ENCODE measurements at places on chromosomes 11 and 22.
A peak's percentile ranks its signal among the peaks of the same experiment; 100 is the strongest.

DNA sequence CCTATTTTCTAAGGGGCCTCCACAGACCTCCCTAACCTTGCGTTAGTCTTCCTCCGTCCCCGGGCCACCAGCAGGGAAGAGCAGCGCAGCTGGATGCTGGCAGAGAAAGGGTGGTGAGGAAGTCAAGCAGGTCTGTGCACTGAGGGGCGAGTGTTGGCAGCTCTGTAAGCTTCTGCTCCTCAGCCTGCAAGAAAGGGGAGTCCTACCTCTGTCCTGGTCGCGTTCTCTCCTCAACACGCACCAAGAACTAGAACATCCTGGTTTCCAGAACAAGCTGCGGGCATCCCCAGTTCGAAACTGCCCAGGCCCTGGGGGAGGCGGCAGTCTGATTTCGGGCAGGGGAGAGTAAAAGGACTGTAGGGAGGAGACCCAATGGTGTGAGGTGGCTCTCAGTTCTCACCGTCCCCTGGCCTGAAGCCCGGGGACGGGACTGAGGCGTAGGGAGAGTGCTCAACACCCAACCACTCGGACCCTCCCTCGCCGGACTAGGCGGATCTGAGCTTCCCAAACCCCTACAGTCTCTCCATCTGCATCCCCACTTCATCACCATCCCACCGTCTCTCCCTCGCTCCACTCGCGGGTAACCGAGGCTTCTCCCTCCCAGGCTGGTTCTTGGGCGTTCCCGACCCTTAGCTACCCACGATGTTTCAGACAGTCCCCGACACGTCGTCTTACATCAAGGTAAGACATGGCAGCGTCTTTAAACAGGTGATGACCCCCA lies 7.7 kb upstream of the FLI1 start:
- H3K27me3 ChIP-seq: peaks cover 62% of the 10 kb centered on the region
- peaks cover 56% of the 10 kb centered on the region for H3K4me1 ChIP-seq
- no peak overlapping the region for H3K27ac ChIP-seq
- no peak overlapping the region for H3K4me3 ChIP-seq
- no peak for DNase-seq

GRCh38 chr11:2399488-2400068 lies 972 bp upstream of the TSSC4 start:
- DNase-seq: no peak
- peaks cover 16% of the 10 kb centered on the region for H3K4me1 ChIP-seq
- H3K27ac ChIP-seq: peak overlapping the region; percentile 93
- H3K4me3 ChIP-seq: peak overlapping the region; percentile 98
- no peaks in the 10 kb centered on the region for H3K36me3 ChIP-seq
- H3K27me3 ChIP-seq: no peaks in the 10 kb centered on the region

- H3K4me1 ChIP-seq: no peaks in the 10 kb centered on the region
- DNase-seq: no peak
- H3K36me3 ChIP-seq: no peaks in the 10 kb centered on the region
- H3K27ac ChIP-seq: no peak overlapping the region
- H3K4me3 ChIP-seq: no peak overlapping the region
These were observed 77.5 kb upstream of the BID start for GRCh38 chr22:17851759-17852158.

DNA sequence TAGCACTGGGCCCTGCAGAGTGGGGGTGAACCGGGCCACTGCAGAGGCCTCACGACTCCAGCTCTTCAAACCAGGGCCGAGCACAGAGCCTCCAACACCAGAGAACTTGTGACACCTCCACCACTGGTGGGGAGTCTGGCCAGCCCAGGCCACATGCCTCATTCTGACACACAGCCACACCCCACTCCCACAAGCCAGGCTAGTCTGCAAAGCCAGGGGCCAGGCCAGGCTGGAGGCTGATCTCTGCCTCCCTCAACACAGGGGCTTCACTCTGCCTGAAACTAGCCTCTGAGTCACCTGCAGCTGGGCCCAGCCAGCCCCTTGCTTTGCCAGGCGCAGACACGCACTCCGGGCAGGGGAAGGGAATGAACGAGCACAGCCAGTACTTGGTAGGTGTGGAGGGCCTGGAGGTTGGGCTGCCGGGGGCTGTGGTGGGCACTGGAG lies 102.9 kb downstream of the MED15 start:
- no peak for DNase-seq
- H3K36me3 ChIP-seq: no peaks in the 10 kb centered on the region
- no peaks in the 10 kb centered on the region for H3K27me3 ChIP-seq
- no peak overlapping the region for H3K27ac ChIP-seq
- H3K4me1 ChIP-seq: no peaks in the 10 kb centered on the region

DNA sequence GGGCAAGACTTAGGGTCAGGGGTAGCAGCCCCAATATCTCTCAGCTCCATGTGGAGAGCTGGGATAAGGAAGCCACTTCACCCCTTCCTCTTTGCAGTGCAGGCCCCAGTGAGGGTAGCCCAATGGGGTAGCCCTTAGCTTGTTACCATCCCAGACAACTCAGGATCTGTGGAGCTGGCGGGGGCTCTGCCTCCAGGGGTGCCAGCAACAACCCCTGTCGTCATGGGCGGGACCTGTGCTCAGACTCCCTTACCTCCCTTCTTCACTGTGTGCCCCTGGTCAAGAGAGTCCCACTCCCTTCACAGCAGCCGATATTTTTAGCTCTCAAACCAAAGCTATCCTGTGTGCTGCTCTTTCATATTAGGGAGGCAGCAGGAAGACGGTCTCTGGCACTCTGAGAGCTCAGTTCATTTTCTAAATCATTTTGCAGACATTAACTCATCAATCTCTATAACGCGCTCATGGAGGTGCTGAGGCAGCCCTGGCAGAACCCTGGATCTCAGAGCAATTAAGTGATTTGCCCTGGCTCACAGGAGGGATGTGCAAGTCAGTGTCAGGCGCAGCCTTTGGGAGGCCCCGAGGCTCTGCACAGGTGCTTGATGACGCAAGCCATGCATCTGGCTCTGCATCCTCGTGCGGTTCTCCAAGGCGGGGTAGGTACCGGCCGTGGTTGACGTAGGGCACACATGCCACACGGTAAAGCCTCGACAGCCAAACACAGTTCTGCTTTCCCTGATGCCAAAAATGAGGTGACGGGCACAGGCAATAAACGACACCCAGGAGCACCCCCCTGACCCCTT lies 357.6 kb downstream of the SHANK2 start:
- H3K4me1 ChIP-seq: no peaks in the 10 kb centered on the region
- no peak for DNase-seq
- no peak overlapping the region for H3K27ac ChIP-seq
- no peaks in the 10 kb centered on the region for H3K36me3 ChIP-seq

DNA sequence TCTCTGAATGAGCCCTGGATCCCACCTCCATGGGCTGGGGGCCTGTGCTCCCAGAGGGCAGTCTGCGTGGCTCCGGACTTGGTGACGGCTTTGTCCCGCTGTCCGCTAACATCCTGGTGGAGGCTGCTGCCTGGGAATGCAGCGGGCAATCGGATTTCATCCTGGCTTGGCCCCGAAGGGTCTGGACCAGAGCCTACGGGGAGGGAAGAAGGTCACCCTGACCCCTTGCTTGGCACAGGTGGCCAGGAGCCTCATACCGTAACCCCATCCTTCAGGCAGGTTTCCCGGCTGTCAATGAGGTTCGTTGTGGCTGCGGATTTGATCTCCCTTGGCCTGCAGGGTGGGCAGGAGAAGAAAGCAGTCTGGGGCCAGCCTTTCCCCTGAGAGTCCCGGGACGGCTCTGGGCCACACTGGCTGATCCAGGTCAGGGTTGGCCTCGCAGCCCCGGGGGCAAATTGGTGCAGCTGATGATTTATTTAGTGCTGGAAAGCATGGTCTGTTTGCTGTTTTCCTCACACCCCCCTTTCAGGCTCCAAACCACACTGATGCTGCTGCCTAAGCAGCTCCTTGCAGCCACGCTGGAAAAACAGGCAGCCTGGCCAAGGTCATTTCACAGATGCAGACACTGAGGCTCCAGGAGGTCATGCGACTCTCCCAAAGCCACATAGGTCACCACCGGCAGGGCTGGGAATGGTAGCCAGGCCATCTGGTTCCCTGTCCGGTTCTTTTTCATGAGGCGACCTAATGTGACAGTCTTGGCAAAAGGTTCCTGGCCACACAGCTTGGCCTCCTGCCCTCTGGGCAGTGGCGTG lies 15.0 kb downstream of the PRDM11 start:
- peaks cover 23% of the 10 kb centered on the region for H3K4me1 ChIP-seq
- no peaks in the 10 kb centered on the region for H3K36me3 ChIP-seq
- no peak overlapping the region for H3K4me3 ChIP-seq

GRCh38 chr11:55942785-55943392 lies 6.7 kb upstream of the OR5I1 start:
- no peak overlapping the region for H3K27ac ChIP-seq
- H3K27me3 ChIP-seq: no peaks in the 10 kb centered on the region
- H3K36me3 ChIP-seq: no peaks in the 10 kb centered on the region
- H3K4me1 ChIP-seq: no peaks in the 10 kb centered on the region
- DNase-seq: peak; percentile 24

DNA sequence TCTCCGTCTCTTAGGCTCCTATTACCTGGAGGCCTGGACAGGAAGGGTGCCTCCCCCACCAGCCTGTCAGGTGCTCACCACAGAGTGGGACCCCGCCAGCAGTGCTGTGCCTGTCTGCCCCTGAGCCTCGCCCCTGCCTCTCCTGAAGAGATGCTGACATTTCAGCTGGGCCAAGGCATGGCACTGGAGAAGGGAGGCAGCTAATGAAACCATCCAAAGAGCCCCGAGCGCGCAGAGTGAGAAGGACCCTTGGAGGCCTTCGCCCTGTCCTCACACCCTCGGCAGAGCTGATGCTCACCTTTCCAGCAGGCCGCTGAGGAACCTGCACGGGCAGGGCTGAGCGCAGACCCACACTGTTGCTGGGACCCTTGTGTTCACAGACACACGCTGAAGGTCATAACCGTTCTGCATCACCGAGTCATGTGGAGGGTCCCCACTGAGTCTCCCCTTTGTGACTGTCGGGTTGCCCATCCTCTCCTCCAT lies 2.1 kb upstream of the LRFN4 start:
- no peak overlapping the region for H3K4me3 ChIP-seq
- peaks cover 4% of the 10 kb centered on the region for H3K4me1 ChIP-seq
- peak; percentile 61 for DNase-seq
- H3K27ac ChIP-seq: no peak overlapping the region

- H3K36me3 ChIP-seq: no peaks in the 10 kb centered on the region
- no peak overlapping the region for H3K4me3 ChIP-seq
- no peaks in the 10 kb centered on the region for H3K27me3 ChIP-seq
- no peak overlapping the region for H3K27ac ChIP-seq
- no peak for DNase-seq
These were observed 54.7 kb downstream of the PHF21B start for GRCh38 chr22:44955102-44955501.

GRCh38 chr11:81989093-81989492 lies 744.6 kb downstream of the FAM181B start:
- no peaks in the 10 kb centered on the region for H3K4me1 ChIP-seq
- no peaks in the 10 kb centered on the region for H3K36me3 ChIP-seq
- H3K27ac ChIP-seq: no peak overlapping the region
- H3K4me3 ChIP-seq: no peak overlapping the region
- no peaks in the 10 kb centered on the region for H3K27me3 ChIP-seq

DNA sequence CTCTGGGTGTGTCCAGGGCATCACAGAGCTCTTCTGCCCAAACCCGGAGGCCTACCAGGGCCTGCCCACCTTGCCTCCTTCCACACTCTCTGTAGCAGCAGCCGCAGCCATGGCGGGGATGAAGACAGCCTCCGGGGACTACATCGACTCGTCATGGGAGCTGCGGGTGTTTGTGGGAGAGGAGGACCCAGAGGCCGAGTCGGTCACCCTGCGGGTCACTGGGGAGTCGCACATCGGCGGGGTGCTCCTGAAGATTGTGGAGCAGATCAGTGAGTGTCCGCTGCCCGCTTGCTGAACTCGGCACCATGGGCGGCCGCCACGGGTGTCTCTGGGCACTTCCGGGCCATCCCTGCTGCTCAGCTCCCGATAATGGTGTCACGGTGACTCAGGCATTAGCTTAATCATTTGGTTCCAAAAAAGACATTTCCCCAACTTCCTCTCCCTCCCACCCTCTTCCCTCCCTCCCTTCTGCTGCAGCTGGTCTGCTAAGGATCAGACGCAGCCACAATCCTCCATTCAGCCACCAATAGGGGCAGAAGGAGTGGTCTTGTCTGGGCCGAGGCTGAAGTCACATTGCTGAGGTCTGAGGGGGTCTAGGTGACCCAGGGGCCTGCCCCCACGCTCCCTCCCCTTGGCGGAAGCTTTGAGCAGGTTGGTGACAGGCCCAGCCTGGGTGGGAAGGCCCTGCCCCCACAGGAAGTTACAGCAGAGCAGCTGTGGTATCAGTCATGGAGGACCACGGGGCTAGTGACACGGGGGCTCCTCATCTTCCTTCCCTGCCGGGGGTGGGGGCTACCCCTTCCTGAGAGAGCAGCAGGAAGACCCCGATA lies 950 bp downstream of the FERMT3 start:
- peak overlapping the region; percentile 27 for H3K4me3 ChIP-seq
- no peaks in the 10 kb centered on the region for H3K27me3 ChIP-seq
- peak; percentile 92 for DNase-seq
- peaks cover 69% of the 10 kb centered on the region for H3K4me1 ChIP-seq
- peak overlapping the region; percentile 81 for H3K27ac ChIP-seq
- H3K36me3 ChIP-seq: peaks cover 7% of the 10 kb centered on the region

DNA sequence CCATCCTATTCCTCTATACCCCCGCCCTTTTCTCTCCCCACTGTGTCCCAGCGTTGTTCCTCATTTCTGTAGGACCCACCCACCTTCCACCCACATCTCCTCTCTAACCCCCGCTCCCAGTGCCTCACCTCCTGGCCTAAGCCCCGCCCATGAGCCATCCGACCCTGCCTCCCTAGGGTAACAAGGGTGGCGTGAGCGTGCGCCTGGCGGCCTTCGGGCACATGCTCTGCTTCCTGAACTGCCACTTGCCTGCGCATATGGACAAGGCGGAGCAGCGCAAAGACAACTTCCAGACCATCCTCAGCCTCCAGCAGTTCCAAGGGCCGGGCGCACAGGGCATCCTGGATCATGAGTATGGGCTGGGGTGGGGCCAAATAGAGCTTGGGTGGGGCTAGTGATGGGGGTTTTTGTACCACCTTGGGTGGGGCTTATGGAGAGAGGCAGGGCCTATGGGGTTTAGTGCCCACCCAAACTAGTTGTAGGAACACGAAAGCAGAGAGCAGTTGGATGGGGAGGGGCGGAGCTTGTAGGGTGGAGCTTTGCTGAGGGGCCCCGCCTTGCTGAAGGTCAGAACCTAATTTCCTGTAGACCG lies 4.5 kb downstream of the INPP5J start:
- peaks cover 3% of the 10 kb centered on the region for H3K4me1 ChIP-seq
- no peaks in the 10 kb centered on the region for H3K36me3 ChIP-seq
- H3K4me3 ChIP-seq: no peak overlapping the region
- no peak overlapping the region for H3K27ac ChIP-seq
- H3K27me3 ChIP-seq: no peaks in the 10 kb centered on the region

DNA sequence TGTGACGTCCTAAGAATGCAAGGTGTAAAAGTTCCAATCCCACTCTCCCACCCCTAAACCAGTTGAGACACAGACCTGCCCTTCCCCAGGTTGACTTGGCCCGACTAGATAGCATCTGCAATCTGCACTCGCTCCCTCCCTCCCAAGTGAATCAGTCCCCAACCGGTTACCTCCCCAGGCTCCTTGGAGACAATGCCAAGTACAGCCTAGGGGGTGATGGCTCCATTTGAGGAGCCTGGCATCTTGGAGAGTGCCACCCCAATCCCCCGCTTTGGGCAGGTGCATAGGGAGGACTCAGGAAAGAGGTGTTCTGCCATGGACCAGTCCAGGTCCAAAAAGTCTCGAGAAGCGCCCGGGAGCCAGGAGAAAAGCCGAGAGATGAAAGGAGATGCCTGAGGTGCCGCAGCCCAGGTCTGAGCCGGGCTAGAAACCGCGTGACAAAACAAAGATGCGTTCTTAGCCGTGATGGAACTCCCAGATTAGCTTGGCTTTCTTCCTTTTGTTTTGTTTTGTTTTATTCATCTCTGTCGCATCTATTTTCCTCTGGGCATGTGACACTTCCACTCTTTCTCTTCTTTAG lies 18.7 kb upstream of the SNX32 start:
- no peak overlapping the region for H3K27ac ChIP-seq
- H3K4me3 ChIP-seq: no peak overlapping the region
- DNase-seq: no peak
- H3K4me1 ChIP-seq: peaks cover 39% of the 10 kb centered on the region
- H3K36me3 ChIP-seq: no peaks in the 10 kb centered on the region
